Lung (tissue), 17 donors: ENCODE measurements at places on chromosomes 1 and 21.

GRCh38 chr1:115782571-115783281, 14.2 kb upstream of the CASQ2 start:
- DNase-seq, result no peak

DNA sequence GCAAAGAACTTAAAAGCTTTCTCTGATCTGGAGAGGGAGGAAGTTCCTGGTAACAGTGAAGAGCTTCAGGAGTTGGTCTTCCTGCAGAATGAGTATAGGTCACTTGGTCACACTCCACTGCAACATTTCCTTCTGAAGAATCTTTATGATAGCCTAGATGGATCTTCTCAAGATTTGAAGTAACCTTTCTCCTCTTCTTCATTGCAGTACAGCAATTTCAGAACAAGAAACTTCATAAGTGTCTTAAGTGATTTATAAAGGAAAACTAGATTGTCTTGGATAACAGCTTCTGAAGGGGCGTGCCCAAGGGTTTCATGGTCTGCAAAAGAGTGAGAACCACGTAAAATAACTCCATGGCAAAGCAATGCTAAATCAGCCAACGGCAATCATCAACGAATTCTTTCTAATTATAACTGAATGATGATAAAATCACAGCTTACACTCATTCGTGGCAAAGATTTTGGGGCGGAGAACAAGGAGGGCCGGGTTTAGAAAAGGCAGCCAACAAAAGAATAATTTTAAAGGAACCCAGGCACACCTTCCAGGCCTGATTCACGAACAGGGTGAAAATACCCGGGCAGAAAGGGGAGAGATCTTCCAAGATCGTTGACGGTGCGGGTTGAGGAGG, 53.9 kb upstream of the ASPM start:
- DNase-seq, result peak; percentile 74

DNA sequence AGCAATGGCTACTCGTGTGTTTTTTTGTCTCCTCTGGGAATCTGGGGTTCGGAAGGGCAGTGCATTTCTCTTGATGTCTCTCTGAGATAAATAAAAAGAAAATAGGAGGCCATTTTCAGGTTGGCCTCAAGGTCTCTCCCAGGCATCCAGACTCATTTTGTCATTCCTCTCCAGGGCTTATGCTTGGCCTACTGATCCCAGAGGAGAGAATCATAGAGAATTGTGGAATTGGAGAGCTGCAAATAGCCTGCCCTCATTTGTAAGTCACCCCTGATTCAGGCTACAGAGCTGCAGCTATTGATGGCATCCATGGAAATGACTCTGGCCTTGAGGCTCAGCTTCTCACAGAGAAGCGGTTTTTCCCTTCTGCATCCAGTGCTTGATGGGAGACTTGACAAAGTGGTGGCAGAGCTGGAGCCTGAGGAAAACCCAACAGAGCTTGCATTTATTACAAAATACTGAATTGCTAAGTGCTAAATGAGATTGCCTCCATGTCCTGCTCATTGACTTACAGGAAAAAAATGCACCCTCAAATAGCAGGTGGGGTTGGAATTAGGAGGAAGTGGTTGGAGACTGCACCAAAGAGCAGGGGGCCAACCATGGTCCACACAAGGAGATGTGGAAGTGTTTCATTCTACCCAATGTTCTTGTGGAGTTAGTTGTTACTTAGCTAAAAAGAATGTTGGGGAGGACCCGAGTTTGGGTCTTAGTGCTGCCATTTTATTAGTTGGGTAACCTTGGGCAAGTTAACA, 140.4 kb downstream of the S1PR1 start:
- no peak for DNase-seq

GRCh38 chr1:202046748-202047708, 36.6 kb downstream of the ELF3 start:
- DNase-seq, result no peak

GRCh38 chr1:237181743-237182317, 139.8 kb downstream of the RYR2 start:
- DNase-seq, result peak; percentile 59

DNA sequence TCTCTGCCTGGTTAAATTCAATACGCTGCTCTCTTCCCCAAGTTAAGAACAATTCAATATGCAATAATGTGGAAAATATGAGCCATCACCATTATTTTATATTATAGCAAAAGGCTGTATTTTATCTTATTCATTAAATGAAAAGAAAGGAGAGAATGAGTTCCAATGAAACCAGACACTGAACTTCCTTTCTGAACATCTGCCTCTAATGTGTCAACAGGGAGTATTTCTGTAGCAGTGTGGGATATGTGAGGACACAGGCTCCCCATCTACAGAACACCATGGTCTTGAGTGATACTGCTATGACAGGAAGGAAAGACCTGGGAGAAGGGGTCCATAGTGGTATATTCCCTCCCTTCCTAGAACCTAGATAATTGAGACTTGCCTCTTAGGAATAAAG, 46.3 kb downstream of the CASQ2 start:
- DNase-seq, result no peak

GRCh38 chr1:207857447-207857846, 53.5 kb downstream of the CD34 start:
- no peak for DNase-seq

GRCh38 chr1:225428881-225429455, 1.1 kb upstream of the LBR start:
- no peak for DNase-seq

DNA sequence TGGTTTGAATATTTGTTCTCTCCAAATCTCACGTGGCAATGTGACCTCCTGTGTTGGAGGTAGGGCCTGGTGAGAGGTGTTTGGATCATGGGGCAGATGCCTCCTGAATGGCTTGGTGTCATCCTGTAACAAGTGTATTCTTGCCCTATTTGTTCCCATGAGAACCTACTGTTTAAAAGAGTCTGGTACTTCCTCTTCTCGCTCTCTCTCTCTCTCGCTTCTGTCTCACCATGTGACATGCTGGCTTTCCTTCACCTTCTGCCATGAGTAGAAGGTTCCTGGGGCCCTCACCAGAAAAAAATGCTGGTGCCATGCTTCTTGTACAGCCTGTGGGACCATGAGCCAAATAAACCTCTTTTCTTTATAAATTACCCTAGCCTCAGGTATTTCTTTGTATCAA, 8.4 kb upstream of the PAXBP1 start:
- no peak for DNase-seq

- DNase-seq, result no peak
These were observed 22.3 kb upstream of the ZZZ3 start for GRCh38 chr1:77704736-77705135.

- peak; percentile 51 for DNase-seq
These were observed 1.9 kb upstream of the IRF2BP2 start for GRCh38 chr1:234611847-234612351.

GRCh38 chr1:46687093-46687659, 15.5 kb downstream of the TEX38 start:
- DNase-seq, result peak; percentile 88

DNA sequence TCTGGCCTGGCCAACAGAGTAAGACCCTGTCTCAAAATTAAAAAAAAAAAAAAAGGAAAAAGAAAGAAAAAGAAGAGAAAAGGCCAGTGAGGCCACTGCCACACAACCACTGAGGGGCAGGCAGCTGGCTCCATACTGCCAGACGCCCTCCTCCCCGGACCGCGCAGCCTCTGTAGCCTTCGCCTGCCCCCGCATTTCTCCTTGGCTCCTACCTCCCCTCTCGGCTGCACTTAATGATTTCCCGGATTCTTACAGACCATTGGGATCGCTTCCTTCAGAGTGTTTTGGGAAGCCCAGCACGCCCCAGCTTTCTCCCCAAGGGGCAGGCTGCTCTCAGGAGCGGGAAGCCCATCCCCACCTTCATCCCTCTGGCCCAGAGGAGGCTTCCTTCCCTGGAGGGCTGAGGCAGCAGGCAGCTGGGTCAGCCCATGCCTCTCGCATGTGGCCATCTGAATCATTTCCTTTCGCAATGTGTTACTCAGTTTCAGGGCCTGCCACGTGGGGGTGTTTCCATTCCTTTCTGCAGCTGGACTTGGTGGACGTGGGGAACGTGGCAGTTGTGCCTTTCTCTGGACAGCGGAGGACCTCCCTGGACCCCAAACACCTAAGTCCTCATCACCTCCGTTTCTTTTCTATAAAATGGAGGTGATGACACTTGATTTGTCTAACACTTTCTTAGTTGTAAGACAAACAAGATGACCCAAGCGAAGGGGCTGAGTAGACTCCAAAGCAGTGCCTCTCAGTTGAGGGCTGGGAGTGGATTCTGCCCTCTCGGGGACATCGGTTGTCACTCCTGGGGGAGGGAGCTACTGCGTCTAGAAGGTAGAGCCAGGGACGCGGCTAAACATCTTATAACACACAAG, 2.3 kb downstream of the SLC2A5 start:
- DNase-seq, result peak; percentile 85

- no peak for DNase-seq
These were observed 118.9 kb downstream of the HHAT start for GRCh38 chr1:210447456-210448057.

- peak; percentile 72 for DNase-seq
These were observed 56.0 kb downstream of the KANK4 start for GRCh38 chr1:62263006-62263813.

DNA sequence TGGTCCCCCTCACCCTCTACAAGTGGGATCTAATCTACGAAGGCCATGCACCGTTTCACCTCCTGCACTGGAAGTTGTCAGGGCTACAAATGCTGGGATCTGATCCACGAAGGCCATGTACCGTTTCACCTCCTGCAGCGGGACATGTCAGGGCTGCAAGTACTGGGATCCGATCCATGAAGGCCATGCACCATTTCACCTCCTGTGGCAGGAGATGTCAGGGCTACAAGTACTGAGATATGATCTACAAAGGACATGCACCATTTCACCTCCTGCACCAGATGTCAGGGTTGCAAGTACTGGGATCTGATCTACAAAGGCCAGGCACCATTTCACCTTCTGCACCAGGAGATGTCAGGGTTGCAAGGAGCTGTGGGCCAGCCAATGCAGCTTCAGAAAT, 7.0 kb downstream of the ALDH4A1 start:
- DNase-seq, result no peak

GRCh38 chr21:27423906-27424595, 457.2 kb upstream of the ADAMTS5 start:
- DNase-seq, result no peak

DNA sequence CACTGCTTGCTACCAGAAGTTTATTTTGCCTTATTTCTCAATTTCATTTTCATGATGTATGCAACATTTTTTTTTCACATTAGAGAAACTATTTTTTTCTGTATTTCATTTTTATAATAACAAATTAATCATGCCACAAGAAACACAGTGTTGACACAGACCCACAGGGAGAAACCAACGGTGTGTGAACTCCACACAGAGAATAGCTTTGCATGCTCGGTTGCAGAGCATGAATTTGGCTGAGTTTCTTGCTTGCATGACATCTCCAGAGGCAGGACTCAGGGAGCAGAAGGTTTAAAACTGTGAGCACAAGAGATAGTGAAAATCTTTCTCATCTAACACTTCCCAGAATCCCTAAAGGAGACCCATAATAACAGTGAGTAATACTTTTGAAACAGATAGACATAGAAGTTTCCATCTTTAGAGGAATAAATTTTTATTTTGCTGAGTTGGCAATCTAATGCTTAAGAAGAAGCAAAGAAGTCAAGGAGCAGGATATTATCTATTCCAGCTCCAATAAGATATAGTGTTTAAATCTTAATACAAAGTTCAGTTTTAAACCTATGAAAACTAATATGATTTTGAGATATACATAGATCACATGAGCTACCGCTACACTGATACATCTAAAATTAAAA, 890.9 kb downstream of the MRPL39 start:
- peak; percentile 14 for DNase-seq

GRCh38 chr1:183467687-183468086, 4.6 kb upstream of the SMG7 start:
- DNase-seq, result no peak
